ENCODE measurements at places on chromosomes 2 and 18.

GRCh38 chr2:9373047-9373446, 50.3 kb downstream of the ITGB1BP1 start:
- no peak for DNase-seq

DNA sequence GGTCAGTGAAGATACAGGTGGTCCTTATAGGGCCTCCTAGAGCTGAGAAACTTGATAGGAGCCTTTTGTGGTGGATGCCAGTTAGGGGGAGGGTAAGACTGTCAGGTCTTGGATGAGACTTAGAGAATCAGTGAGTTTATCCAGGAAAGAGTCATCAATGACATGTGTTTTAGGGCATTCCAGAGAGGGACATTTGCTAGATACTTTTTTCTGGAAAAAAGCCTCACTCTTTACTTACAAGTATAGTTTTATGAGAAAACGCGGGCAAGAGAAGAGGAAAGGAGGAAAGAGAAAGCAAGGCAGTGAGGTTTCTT, 24.5 kb upstream of the MSGN1 start:
- DNase-seq = no peak

- DNase-seq = no peak
Measured at GRCh38 chr2:156397229-156397628, 39.0 kb upstream of the GPD2 start.

- no peak for DNase-seq
Measured at GRCh38 chr2:8564475-8564874, 117.4 kb upstream of the ID2 start.

DNA sequence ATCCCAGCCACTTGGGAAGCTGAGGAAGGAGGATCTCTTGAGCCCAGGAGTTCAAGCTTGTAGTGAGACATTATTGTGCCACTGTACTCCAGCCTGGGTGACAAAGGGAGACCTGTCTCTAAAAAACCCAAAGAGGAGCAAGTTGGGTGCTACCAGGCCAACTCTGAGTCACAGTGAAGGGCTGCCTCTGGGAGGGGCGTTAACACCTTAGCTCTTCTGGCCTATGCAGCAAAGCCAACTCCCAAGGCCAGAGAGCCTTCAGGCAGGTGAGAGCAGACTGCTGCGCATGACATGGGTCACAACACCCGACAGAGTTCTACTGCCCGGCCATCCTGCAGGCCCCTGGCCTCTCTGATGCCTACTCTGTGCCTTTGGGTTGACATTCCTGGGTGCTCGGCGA, 32.6 kb upstream of the ATG16L1 start:
- DNase-seq = no peak

DNA sequence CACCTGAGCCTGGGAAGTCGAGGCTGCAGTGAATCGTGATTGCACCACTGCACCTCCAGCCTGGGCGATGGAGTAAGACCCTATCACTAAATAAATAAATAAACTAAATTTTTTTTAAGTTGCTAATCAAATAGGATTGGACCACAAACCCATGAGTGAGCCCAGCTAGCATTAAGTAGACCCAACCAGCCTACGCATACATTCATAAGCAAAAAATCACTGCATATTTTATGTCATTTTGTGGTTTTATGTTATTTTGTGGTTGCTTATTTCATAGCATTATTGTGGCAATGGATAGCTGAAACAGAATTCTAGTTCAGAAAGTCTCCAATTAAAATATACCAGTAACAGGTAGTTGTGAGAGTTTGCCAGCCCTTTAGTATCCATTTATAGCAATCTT, 29.1 kb upstream of the ZC3H15 start:
- DNase-seq = peak; percentile 49

GRCh38 chr2:232308986-232309385, 69.6 kb upstream of the ALPP start:
- no peak for DNase-seq

DNA sequence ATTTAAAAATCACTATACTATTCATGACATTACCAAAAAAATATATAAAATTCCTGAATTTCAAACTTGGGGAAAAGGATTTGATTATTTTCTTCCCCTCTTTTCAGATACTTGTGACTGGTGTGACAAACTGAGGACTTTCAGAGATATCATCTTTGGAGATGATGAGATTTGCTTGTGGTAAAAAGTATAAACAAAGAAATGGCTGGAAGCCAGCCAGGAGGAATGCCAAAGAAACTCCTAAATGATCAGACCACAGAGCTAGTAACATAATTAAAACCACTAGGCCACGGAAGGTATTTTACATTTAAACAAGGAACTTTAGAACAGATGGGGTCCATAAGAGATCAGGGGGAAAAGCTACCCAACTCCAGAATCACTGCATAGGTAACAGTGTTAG, 58.7 kb downstream of the PIGN start:
- no peak for DNase-seq

- DNase-seq = no peak
Measured at GRCh38 chr18:74414953-74415515, 42.1 kb downstream of the DIPK1C start.

DNA sequence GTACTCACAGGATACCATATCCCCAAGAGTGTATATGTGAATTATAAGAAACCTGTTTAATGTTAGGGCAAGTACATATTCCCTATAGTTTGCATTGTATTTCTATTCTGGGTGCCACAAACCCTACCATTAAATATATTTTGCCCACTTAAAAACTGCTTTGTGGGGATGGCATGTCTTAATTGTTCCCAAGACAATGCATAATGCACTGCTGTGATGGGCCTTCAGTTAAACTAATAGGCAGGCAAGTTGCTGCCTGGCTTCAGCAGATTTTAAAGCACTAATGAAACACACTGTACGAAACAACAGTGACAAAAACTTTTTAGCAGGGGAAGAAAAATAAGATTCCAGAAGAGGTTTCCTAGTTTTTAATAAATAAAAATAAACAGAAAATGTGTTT, 104.8 kb upstream of the VRK2 start:
- DNase-seq = no peak

All from foreskin keratinocyte (primary cell).